ENCODE measurements at places on chromosomes 5 and 9.
A peak's percentile ranks its signal among the peaks of the same experiment; 100 is the strongest.

DNA sequence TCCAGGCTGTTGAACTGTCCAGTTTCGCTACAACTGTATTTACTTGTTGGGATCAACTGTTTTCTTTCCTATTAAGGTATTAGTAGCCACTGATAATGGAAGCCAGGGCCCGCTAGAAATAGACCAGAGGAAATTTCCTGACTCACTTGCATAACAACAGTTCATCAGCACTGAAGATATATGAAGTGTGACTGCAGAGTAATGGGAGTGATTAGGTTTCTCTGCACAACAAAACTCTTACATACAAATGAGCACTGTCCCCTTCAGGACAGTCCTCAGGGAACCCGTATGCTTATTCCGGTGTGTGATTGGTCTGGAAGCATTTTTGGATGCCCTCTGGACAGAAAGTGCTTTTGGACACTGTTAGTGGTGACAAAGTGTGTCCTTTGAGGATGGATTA lies 55.3 kb downstream of the LIX1 start:
- no peak for DNase-seq

DNA sequence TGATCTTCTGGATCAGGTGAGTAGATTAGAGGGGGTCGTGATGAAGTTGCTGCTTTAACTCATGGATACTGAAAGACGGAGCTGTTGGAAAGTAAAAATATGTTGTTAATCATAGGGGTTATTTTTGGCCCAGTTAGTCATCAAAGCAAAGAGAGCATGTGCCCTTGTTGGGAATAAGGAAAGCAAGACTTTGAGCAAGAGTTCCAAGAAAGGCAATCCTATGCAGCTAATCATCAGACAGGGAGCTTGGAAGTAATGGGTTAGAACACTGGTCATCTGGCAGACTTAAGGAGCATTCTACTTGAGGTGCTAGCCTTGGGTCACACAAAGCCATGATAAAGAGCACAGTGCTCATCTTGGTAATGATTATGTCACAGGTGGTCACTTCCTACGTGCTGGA lies 18.3 kb downstream of the ASPN start:
- DNase-seq: no peak

DNA sequence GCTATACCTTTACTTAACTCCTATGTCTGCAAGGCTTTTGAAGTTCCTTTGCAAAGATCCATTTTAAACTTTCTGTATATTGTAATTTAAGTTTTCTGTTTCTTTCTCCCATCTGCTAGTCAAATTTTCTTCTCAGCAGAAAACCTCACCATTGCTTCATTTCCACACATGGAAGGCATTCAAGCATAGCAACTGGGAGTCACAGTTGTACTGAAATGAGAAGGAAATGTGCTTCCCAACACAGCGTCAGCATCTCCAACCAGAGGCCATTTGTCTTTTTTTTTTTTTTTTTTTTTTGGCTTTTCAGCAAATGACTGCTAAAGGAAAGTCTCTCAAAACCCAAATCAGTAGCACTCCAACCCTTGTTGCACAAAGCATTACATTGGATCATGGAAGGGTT lies 92.5 kb downstream of the RAB3C start:
- no peak for DNase-seq

GRCh38 chr9:137013571-137013940 lies 14.5 kb downstream of the ABCA2 start:
- DNase-seq: no peak

DNA sequence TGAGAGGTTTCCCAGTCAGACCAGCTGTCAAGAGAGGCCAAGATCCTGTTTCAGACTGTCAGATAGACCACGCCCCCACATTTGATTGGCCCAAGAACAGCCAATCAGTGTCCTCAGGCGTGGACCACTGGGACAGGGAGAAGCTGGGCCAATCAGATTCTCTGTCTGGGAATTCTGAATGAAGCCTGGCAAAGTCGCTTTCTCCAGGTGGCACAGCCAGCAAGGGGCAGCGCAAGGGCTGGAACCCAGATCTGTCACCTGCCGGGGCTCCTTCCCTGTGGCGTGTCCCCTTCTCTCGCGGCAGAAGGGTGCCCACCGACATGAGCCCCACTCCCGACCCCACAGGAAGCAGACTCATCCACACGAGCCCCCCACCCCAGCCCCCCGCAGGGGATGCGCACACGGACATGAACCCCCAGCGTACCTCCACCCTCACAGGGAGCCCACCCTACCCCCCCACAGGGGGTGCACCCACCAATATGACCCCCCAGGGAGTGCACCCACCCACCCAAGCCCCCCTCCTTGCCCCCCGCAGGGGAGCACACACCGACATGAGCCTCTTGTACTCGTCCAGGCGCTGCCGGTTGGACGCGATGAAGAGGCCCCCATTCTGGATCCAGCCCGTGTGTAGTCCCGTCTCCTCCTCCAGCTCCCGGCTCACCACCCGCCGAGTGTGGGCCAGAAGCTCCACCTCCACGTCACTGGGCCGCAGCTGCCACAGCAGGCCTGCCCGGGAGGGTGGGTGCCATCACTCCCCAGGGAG lies 6.1 kb downstream of the SARDH start:
- peak; percentile 50 for DNase-seq

GRCh38 chr5:169433221-169433651 lies 132.3 kb upstream of the SLIT3 start:
- DNase-seq: no peak

DNA sequence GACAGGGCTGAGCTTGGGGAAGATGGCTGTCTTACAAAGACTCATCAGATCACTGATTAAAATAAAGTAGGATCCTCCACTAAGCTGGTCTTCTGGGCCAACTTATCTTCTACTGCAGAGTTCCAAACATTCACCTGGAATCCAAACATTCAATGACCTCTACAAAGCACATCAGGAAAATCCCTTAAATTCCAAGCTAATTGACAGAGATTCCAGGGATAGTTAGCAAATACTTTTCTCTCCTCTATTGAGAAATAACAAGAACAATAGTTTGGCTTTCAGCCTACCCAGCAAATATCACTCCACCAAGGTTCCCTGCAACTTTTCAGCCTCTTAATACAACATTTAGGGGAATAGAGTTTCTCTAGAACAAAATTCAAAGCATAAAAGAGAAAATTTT lies 140.6 kb upstream of the LIFR start:
- no peak for DNase-seq

- DNase-seq: peak; percentile 28
Observed at GRCh38 chr5:68661237-68661636, 432.6 kb upstream of the SLC30A5 start.

GRCh38 chr5:14190194-14191164 lies 47.3 kb downstream of the TRIO start:
- DNase-seq: no peak

GRCh38 chr9:78243130-78243529 lies 7.3 kb downstream of the CEP78 start:
- no peak for DNase-seq

GRCh38 chr5:41009232-41009631 lies 61.9 kb downstream of the MROH2B start:
- DNase-seq: no peak

GRCh38 chr5:142821034-142821732 lies 51.0 kb downstream of the ARHGAP26 start:
- DNase-seq: no peak

GRCh38 chr9:20358207-20358606 lies 264.1 kb downstream of the MLLT3 start:
- DNase-seq: no peak

- peak; percentile 84 for DNase-seq
Observed at GRCh38 chr9:34457266-34458012, 931 bp downstream of the FAM219A start.

- DNase-seq: peak; percentile 81
Observed at GRCh38 chr9:35790385-35791296, 750 bp upstream of the NPR2 start.

GRCh38 chr9:130382636-130383349 lies 62.0 kb upstream of the ASS1 start:
- no peak for DNase-seq

DNA sequence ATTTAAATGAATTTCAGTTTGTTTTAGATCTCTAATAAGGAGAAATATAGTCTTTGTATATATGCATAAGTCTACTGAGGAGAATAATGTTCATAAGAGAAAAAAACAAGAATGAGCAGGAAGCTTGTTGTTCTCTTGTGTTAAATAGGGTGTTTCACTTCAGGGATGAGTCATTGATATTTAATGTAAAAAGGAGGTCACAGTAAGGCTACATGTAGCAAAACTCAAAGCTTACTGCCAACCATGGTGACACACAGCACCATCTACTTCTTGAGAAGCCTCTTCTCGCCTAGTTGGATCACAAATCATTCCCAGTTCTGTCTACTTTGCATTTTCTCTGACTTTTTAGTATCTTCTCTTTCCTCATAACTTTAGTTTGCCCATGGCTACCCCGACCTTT lies 1466.0 kb upstream of the C9orf72 start:
- no peak for DNase-seq

DNA sequence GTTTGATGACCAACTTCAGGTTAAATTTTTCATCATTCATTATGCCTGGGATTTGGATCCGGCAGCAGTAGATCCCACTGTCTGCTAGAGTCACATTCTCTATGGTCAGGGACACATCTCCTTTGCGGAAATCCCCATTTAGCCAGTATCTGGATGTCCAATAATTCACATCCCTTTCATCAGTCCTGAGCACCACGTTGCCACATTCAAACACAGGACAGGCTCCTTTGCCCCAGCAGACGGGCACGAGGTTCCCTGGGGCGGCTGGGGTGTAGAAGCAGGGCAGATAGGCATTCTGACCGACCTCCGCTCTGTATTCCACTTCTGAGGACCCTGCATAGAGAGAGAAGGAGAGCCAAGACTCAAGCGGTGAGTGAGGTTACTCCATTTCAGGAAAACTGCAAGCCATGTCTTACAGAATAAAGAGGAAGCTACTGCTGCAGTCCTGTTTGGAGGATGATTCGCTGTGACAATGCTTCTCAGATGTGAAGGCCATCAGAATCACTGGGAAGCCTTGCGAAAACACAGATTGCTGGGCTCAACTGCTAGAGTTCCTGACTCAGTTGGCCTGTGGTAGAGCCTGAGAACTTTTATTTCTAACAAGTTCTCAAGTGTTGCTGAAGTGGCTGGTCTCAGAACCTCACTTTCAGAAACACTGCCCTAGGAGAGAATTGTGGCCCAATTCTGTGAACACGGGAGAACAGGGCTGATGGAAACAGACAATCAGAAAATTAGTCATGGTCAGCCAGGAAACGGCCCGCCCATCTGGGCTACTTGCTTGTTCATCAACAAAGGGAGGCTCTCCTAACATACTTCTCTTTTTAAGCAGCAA lies 2.0 kb downstream of the HAVCR2 start:
- no peak for DNase-seq

DNA sequence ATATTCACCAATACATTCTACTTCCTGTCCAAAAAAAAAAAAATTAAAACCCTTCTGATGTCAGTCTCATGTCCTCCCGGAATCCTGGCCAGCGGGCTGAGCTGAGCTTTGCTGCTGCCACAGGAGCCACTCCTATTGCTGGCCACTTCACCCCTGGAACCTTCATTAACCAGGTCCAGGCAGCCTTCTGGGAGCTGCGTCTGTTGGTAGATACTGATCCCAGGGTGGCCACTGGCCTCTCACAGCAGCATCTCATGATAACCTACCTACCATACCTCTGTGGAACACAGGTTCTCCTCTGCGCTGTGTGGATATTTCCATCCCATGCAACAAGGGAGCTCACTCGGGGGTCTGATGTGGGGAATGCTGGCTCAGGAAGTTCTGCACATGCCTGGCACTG lies 21.0 kb upstream of the NPM1 start:
- DNase-seq: no peak

DNA sequence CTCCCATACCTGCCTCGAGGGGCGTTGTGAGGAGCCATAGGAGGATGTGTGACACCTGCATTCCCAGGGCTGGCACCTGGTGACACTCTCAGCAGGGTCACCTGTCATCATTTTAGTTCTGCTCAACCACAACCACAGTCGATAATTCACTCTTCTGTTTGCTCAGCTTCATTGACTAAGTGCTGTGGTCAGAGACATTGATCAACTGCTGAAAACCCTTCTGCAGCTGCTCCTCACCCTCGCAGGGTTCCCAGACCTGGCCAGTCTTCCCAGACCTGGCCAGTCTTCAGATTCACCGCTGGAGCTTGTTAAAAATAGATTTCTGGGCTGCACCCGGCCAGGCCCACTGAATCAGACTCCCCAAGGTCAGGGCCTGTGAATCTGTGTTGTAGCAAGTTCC lies 92.8 kb downstream of the MVB12B start:
- no peak for DNase-seq

- no peak for DNase-seq
Observed at GRCh38 chr9:87857948-87858335, 24.7 kb upstream of the SPATA31E1 start.

GRCh38 chr5:77852514-77853352 lies 76.6 kb upstream of the TBCA start:
- DNase-seq: peak; percentile 76

GRCh38 chr5:114450437-114450836 lies 88.6 kb downstream of the KCNN2 start:
- no peak for DNase-seq

- DNase-seq: no peak
Observed at GRCh38 chr5:67283275-67283987, 86.8 kb upstream of the CD180 start.

DNA sequence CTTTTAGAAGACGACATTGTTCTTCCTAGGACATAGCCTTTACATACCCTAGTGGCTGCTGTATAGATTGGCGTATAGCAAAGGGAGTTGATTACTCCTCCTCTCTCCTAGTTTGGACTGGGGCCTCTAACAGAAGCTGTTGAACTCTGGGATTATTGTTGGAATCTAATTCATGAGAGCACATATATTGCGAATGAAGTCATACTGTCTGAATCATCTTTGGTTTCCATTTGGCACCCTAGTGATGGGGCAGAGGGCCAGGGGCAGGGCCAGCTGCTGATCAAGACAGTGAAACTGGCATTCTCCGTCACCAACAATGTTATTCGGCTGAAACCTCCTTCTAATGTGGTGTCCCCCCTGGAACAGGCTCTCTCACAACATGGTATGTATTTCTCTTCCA lies 40.3 kb downstream of the NUP188 start:
- no peak for DNase-seq

- no peak for DNase-seq
Observed at GRCh38 chr9:88391236-88391635, 3.0 kb downstream of the SPIN1 start.

GRCh38 chr5:10106285-10106684 lies 143.4 kb downstream of the ATPSCKMT start:
- no peak for DNase-seq

GRCh38 chr5:157477814-157478494 lies 17.9 kb downstream of the NIPAL4 start:
- no peak for DNase-seq

GRCh38 chr9:72552356-72552755 lies 30.9 kb downstream of the TMC1 start:
- DNase-seq: no peak

DNA sequence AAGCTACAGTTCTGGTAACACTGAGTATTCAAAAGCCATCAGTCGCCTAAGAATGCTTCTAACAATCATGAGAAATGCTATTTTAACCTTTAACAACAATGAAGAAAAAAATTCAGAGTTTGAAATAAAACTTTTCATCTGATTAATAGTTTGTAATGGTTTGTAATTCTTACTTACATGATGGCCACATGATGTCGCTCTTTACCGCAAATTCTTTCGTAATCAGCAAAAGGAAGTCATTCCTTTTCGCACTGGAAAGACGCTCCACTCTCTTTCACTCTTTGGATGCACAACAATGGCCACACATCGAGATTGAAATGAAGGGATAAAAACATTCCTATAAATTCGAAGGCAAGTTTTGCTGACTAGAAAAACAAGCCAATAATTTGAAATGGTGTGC lies at the start of gene PCDHA7:
Gene PCDHA7, plus strand, starts transcription at position 277 of the 400 bp plus-strand sequence. Its CDS starts 115 bp downstream, at position 392.
- no peak for DNase-seq
